ENCODE measurements at places on chromosomes 2 and 18.

- DNase-seq: no peak
Measured at GRCh38 chr2:129281791-129282530, 697.5 kb upstream of the RAB6C start.

GRCh38 chr2:15158532-15158931 is 402.6 kb downstream of the NBAS start:
- no peak for DNase-seq

DNA sequence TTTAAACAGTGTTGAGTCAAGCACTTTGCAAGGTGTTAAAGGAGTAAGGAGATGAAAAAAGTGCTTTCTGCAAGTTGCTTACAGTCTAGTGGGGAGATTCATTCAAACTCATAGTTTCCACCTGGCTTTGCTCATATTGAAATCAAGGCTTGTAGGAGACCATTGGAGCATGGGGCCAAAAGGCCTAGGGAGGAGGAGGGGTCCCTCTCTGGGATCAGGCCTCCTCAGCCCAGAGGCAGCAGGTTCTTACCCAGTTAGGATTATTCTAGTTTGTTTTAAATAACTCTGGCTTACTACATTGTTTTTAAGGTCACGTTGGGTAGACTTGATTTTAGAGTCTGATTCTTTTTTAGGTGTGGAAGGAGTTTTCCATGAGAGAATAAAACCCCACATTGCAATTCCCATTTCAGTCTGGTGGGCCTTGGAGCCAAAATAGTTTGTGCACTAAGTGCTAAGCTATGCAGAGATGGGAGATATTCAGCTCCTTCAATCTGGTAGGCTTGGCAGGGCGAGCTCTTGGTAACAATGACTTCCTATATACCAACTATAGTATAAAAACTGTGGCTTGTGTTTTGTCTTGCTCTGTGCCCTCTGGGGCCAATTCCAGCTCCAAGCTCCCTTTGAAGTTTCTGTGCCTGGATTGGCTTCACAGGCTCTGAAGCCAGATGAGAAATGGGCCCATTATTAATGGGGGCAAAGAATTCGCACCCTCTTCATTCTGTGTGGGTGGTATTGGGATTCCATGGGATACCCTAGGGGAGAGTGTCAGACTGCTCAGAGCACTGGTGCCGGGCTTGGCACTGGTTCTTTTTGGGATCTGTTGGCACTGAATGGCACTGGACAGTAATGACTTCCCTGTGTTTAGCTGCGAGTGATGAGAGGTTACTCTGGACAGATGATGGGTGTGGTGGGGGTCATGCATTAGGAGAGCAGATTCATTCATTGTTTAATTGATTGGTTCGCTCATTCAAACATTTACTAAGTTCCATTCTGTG is 301.1 kb downstream of the MYCN start:
- DNase-seq: no peak

- DNase-seq: peak; percentile 50
Measured at GRCh38 chr2:11073776-11074175, 81.5 kb upstream of the SLC66A3 start.

- DNase-seq: peak; percentile 49
Measured at GRCh38 chr2:12087671-12088380, 341.4 kb downstream of the LPIN1 start.

DNA sequence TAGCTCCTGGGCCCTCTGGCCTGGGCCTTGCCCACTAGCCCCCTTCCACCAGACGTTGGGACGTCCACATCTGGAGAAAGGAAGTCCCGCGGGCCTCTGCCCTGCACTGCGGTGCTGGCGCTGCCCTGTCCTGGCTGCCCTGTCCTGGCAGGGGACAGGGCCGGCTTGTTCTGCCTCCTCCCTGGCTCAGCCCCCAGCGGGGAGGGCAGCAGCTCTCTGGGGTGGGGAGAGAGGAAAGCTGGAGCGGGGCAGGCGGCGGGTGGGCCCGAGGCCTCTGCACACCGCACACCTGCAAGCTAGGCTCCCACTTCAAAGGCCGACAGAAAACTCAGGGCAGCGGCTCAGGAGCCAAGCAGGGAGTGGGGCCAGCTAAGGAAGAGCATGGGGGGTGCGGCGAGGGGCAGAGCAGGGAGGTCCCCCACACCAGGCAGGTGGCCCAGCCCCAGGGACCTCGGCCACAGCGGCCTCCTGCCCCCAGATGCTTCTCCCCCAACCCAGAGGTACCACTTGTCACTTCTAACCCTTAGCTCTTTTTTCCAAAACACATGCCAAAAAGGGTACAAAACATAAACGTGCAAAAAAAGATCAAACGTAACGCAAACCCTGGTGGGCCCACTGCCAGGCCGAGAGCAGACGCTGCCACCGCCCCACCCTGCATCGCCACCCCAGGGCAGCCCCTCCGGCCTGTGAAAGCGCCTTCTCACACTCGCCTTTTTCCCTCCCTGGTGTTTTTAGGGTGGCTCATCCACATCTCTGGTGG is 13.5 kb downstream of the SNED1 start:
- no peak for DNase-seq

GRCh38 chr18:5150894-5151293 is 46.2 kb downstream of the AKAIN1 start:
- DNase-seq: no peak

DNA sequence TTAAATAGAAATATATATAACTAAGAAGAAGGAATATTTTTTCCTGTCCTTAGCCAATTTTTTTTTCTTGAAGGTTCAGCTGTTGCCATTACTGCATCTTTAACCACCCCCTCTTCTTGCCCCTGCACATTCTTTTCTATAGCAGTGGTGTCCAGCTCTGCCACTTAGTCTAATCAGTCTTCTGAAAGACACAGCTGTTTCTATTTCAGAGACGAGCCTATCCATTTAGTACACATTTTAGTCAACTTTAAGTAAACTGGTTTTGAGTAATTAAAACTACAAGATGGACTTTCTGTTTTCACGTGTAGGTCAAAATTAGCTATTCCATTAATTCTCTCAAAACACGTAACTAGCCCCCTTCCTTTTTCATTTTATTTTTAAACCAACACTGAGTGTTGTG is 21.0 kb downstream of the SPOPL start:
- no peak for DNase-seq

DNA sequence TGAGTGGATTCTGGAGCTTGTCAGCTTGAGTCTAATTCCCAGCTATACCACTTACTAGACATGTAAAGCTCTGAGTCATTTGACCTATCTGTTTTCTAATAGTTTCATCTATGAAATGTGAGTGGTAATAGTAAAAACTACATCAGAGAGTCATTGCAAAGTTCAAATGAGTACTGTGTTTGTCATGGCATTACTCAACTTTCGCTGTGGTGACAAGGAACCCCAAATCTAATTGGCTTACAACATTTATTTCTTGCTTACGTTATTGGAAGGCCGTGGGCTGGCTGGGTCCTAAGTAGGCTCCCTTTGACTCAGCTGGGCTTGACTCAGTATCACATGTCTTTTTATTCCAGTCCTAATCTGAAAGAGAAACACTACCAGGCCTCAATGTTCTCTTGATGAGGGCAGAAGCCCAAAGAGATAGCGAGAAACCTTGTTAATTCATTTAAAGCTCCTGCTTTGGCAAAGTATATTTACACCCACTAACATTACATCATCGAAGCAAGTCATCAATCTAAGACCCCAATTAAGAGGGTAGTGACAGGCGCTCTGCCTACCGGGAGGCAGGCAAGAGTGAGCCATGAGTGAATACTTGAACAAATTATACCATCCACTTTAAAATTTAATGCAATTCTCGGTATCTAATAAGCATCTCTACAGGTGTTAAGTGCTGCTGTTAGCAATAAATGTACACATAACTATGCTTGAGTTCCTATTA is 431.8 kb upstream of the SPHKAP start:
- DNase-seq: peak; percentile 98

GRCh38 chr2:128449226-128450061 is 130.8 kb upstream of the HS6ST1 start:
- DNase-seq: no peak

- no peak for DNase-seq
Measured at GRCh38 chr2:231886071-231886681, 40.0 kb downstream of the NPPC start.

- peak; percentile 88 for DNase-seq
Measured at GRCh38 chr2:222358876-222359275, 60.1 kb upstream of the PAX3 start.

- DNase-seq: no peak
Measured at GRCh38 chr2:108315444-108315934, 26.8 kb downstream of the SULT1C2 start.

GRCh38 chr18:59155153-59155552 is 15.5 kb downstream of the SEC11C start:
- DNase-seq: peak; percentile 14

- DNase-seq: no peak
Measured at GRCh38 chr2:11279398-11279797, 65.0 kb downstream of the ROCK2 start.

DNA sequence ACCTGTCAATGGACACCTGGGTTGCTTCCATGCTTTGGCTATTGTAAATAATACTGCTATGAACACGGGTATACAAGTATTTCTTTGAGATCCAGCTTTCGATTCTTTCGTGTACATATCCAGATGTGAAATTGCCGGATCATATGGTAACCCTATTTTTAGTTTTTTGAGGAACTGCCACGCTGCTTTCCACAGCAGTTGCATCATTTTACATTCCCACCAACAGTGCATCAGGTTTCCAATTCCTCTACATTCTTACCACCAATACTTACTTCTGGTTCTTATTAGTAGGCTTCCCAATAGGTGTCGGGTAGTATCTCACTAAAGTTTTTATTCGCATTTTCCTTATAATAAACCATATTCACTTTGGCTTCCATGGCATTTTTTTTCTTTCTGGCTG is 69.6 kb downstream of the PID1 start:
- no peak for DNase-seq

- peak; percentile 18 for DNase-seq
Measured at GRCh38 chr2:55518841-55519165, 715 bp upstream of the CFAP36 start.

DNA sequence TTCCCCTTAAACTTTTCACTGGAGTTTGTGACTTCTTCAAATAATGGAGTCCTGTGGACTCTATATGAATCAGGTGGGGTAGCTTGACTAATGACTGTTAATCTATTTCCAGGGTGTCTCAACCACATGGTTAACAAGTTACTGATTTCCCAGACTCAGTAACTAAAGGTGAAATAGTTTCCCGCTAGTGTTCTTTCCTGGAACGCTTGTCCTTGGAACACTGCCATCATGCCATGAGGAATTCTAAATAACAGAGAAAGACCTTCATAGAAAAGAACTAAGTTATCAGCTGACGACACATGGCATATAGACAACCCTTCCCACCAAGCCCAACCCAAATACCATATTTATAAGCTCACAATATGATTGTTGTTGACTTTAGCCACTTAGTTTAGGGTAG is 1027.9 kb upstream of the FAM98A start:
- DNase-seq: no peak

DNA sequence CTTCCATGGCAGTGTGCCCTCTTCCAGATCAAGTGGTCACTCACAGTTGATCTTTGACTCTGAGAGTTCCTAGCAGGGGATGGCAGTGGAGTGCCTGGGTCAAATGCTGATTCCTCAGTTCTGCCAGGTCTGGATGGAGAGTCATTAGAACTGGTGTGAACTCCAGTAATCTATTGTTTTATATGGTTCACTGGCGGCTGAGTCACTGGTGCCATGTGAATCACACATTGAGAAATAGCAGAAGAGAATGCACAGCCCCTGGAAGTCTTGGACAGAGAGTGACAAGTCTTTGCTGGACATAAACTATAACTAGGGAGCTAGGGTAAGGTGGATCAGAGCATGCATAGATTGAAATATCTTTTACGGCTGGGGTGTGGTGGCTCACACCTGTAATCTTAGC is 86.9 kb downstream of the EIF2AK3 start:
- peak; percentile 75 for DNase-seq

DNA sequence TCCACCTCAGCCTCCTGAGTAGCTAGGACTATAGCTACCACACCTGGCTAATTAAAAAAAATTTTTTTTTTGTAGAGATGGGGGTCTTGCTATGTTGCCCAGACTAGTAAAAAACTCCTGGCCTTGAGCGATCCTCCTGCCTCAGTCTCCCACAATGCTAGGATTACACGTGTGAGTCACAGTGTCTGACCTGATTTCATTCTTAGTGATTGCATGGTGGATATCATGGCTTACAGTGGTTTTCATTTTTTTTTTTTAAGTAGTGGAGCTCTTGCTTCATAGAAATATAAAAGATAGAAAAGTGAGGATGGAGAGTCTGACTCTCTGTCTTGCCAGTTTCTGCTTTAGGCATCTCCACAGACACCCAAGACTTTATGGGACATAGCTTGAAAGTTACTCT is 83.6 kb downstream of the CDC42EP3 start:
- DNase-seq: no peak

DNA sequence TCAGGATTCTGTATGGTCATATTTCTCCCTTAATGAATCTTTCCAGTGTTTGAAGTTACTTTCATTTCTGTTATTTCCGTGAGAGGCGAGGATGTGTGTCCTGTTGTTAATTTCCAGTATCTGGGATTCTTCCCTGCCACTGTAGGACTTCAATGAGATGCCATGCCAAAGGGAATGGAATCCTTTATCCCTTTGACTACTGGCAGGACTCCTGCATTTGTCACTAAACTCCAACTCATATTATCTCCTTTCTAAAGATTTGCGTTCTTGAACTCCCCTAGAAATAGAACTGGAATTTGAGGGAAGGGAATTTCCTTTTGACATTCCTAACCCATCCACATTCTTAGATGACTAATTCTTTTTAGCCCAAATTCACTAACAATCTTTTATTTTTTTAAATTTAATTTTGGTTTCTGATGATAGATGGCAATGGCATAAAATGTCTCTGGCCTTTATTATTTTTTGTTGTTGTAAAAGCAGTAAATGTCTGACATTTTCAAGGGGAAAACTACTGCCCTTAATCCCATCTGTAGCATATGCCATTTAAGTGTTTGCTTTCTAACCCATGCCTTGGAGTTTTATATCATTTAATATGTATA is 87.8 kb upstream of the EML6 start:
- DNase-seq: no peak

DNA sequence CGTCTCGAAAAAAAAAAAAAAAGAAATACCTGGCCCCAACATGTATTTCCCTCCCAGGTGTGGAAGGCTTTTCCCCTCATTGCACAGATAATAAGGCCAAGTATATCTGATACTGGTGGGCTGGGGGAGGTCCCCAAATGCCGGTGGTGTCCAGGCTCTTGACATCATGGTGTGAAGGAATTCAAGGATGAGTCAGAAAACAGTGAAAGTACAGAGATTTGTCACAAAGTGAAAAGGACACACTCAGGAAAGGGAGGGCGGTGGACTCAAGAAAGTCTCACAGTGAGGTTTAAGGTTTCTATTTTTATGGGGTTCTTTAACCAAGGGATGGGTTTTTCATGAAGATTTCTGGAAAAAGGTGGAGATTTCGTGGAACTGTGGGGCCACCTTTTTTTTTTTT is 37.8 kb upstream of the FZD5 start:
- DNase-seq: no peak

All from foreskin fibroblast (primary cell).